ENCODE measurements at places on chromosomes 11 and 22. TPM values are rescaled to one million over a fixed set of nuclear protein-coding genes. Genes with fewer than 3 reads are reported as not detected.

The APOA4 gene
- total RNA-seq: 0.35 TPM

The DDTL gene
- total RNA-seq: 1.2 TPM

The GAB2 gene
- total RNA-seq: 27.0 TPM

The FZD4 gene
- total RNA-seq: 52.1 TPM

The PES1 gene
- 82.9 TPM for total RNA-seq

The ASRGL1 gene
- 39.8 TPM for total RNA-seq

The LRRC4C gene
- 0.95 TPM for total RNA-seq

The FAM181B gene
- 1.3 TPM for total RNA-seq

The BTG4 gene
- total RNA-seq: not detected

The CRYBB1 gene
- 1.2 TPM for total RNA-seq

The PRPF19 gene
- total RNA-seq: 109 TPM

The FOSL1 gene
- total RNA-seq: 1.8 TPM

All from endodermal cell (in vitro differentiated cells).